ENCODE measurements at places on chromosomes 1 and 21.

DNA sequence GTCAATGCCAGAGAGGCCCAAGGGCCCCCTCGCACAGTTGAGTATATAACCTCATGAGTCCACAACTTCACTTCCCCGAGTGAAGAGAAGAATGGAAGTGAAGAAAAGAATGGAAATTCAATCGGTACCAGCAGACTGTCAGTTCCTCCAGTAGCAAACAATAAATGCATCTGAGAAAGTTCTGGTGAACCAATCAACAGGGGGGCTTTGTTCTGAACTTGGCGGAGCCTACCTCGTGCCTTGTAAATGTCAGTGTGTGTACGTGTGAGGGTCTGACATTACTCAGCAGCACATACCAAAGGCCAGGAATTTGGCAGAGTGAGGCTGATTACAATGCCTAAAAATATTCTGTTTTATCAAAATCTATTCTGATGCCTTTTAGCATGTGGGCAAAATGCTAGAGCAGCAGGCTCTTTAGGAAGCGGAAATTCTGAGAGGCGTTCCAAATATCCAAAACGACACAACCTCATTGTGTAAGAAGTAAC is 238.5 kb downstream of the LTN1 start:
- no peak for DNase-seq

GRCh38 chr1:58618303-58618702 is 41.3 kb upstream of the TACSTD2 start:
- no peak for DNase-seq

DNA sequence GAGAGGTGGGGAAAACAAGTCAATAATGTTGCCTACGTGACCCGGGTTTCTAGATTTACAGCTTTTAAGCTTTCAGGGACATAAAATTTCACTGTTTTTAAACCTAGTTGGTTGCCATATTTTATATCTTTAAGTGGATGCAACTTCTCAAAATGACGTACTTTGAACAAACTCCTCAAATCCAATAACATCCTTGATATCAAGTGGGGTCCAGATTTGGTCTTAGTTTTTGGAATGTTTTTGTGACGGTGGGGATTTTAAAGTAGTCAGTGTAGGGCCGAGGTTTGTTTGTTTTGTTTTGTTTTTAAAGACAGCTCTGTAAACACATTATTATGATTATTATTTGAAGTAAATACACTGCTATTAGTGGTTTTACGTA is 453 bp downstream of the CDKN2C start:
- no peak for DNase-seq

DNA sequence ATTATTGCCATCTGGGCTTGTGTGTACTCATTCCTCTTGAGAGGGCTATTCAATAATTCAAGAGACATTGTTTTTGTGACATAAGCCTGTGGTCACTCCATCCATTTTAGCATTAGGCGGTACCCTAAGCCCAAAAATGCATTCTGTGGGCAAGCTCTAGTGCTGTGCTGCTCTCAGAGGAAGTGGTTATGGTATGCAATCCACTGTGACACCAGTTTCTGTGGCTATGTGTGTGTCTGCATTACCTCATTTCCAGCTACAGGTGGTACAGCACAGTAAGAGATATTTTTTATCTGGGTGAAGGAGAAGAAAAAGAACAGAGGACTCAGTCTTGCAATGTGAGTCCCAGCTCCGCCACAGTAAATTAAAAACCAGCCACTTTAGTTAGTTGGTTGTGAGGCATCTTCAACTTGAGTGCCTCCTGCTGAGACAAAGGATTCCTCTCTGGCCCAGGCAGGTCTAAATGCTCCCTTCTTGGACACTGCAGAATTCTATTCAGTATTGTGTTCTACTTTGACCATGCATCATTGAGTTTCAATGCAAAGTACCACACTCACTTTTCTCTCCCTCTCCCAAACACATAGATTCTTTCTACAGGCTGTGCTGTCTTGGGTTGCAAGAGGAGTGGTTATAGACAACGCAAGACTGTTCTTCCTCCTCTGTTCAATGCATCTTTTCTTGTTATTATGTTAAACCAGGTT is 777.8 kb upstream of the BRINP3 start:
- no peak for DNase-seq

GRCh38 chr1:224434691-224435317 is at the start of gene WDR26:
Gene WDR26 (minus strand): TSS chr1:224434797.
- peak; percentile 79 for DNase-seq

GRCh38 chr1:80925130-80925805 is 875.5 kb upstream of the ADGRL2 start:
- DNase-seq = no peak

- DNase-seq = peak; percentile 62
These were observed 148.9 kb upstream of the IRF2BP2 start for GRCh38 chr1:234758851-234759250.

DNA sequence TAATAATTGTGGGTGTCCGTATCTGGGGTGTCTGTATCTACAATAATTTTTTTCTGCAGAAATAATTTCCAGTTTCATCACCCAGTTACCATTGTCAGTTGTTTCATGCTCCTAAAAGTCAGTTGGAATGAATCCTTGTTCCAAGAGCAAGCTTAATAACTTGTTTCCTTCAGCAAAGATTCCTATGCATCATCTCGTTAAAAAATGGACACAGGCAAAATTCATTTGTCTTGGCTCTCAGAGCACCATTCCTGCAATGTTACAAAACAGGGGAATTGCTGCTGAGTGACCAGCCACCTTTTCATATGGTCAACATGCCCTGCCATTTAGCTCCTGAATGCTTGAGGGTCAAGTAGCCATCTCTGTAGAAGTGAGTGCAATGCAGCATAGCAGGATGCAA is 393.4 kb downstream of the KCNT2 start:
- DNase-seq = no peak

- DNase-seq = no peak
These were observed 254.4 kb upstream of the GJB5 start for GRCh38 chr1:34500451-34500850.

- no peak for DNase-seq
These were observed 40.2 kb downstream of the DPT start for GRCh38 chr1:168688644-168689326.

GRCh38 chr1:62728963-62729362 is 40.8 kb upstream of the DOCK7 start:
- no peak for DNase-seq

DNA sequence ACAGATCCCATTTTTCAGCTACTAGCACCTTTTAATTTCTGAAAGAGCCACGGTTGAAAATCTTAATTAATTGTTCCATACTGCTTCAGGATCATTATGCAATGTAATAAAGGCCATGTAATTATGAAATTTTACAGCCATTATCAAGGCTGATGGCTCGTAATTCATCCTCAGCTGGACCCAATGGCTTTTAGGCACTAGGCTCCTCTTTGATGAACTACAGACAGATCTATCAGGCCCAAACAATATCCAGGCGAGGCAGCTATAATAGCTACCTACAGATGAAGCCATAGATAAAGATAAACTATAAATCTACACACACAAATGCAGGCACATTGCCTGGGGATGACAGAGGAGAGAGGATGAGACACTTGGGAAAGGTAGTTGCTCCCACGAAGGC is 110.5 kb upstream of the USH2A start:
- no peak for DNase-seq

DNA sequence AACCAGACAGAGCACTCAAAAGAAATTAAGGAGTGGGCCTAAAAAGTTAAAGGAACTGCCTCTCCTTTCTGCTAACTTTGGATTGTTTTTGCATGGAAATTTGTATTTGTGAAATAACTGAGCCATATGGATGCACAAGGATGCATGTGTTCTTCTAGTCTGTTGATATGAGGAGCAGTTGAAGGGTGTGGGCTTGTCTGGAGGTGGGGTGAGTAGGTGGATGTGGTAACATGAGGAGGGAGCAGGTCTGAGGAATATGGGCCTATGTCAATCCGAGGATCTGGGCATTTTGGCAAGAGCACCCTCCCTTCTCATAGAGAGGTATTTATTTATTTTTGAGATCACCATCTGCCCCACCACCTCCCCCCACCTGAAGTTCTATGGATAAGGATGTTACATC is 13.4 kb downstream of the CACNA1E start:
- DNase-seq = no peak

GRCh38 chr1:44151808-44152207 is 10.4 kb upstream of the KLF18 start:
- no peak for DNase-seq

- DNase-seq = no peak
These were observed 56.7 kb upstream of the NTPCR start for GRCh38 chr1:232893481-232894313.

DNA sequence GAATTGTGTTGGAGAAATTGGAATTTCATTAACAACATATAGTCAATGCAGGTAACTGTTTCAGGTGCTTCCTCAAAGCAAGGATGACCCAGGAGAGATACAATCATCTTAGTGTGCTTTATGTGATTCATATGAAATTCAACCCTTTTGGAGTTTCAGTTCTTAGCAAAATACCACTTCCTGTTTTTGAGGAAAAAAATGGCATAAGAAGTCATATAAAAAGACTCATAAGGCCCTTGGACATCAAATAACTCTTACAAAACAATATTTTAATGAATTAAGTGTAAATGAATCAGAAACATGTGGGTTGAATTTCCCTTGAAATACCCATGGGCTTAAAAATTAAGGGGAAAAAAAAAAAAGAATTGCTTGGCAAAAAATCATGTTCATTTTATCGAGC is 926.6 kb downstream of the LTN1 start:
- no peak for DNase-seq

DNA sequence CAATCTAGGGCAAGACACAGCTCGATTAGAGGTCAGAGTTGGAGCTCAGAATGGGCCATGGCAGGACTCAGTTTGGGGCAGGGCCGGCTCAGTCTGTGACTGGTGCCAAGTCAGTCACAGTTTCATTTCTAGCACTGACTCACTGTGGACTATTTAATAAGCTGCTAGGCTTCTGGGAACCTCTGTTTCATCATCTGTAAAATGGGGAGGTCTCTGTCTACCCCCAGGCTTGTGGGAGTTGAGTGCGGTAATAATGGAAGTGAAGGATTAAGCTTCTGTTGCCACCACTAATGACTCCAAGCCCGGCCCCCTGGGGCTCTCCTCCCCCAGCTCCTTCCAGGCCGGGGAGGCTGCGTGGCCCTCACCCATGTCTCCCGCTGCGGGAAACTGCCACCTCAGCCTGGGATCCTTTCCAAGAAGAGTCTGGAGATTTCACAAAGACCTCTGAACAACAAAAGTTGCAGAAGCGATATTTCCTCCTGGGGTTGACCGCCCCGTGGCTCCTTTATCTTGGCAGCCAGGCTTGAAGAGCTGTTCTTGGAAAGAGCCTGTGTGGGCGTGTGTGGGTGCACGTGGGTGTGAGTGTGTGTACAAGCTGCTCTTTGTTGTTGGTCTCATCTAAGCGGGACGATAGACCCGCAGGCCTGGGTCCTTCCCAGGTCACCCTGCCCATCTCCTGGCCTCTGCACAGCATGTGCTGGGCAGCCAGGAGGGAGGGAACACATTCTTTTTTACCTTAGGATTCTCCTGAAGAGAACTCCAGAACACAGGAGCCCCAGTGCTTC is 29.1 kb downstream of the KNCN start:
- no peak for DNase-seq

GRCh38 chr1:232372431-232372830 is 257.5 kb downstream of the SIPA1L2 start:
- DNase-seq = no peak

GRCh38 chr1:5622412-5622811 is 369.8 kb downstream of the NPHP4 start:
- no peak for DNase-seq

GRCh38 chr1:107184888-107185287 is 44.0 kb downstream of the NTNG1 start:
- no peak for DNase-seq

DNA sequence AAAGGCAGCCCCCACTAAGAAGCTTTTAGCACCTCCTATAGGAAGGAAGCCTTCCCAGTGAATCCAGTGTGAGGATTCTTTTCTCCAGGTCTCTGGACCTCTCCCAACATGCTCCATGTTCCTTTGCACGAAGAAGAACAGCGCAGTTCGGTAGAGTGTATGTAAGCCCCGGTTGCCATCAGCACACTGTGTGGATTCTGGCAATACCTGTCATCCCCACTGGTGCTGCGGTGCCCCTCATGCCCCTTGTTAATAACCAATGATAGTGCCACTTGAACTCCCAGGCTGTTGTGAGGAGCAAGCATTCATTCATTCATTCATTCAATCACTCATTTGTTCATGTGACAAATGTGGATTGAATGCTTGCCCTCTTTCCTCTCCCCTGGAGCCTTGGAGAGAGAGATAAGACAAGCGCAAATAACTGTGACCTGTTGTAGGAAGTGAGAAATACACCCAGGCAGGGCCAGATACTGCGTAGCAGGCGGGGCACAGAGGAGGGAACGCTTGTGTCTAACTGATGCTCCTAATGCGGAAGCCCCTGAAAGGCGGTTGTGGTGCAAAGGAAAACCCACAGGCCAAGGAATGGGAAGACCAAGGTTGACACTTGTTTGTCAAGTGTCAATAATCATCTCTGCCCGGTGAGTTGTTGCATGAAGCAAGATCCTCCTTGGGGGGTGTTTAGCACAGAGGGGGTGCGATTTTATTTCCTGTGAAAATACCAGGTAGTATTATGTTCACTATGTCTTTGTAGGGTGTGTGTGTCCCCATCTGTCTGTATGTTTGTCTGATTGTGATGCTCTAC is 9.8 kb downstream of the LGR6 start:
- no peak for DNase-seq

DNA sequence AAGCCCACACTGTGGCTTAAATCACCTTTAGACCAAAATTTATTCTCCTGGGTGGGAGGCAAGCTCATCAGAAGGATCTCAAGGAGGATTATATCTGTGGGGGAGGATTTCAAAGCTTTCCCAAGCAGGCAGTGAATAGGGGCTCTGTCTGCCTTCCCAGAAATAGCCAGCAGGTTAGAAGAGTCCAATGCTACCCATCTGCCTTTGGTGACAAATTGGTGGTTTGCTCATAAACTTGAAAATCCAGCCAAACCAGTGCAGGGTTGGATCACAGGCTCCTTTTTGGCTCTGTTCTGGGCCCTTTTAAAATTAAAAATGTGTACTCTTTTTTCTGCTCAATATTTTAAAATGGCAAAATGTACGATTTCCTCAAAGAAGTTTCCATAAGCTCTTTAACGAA is 118.9 kb upstream of the ZC3H11B start:
- DNase-seq = no peak
